ENCODE measurements at places on chromosomes 4 and X.

DNA sequence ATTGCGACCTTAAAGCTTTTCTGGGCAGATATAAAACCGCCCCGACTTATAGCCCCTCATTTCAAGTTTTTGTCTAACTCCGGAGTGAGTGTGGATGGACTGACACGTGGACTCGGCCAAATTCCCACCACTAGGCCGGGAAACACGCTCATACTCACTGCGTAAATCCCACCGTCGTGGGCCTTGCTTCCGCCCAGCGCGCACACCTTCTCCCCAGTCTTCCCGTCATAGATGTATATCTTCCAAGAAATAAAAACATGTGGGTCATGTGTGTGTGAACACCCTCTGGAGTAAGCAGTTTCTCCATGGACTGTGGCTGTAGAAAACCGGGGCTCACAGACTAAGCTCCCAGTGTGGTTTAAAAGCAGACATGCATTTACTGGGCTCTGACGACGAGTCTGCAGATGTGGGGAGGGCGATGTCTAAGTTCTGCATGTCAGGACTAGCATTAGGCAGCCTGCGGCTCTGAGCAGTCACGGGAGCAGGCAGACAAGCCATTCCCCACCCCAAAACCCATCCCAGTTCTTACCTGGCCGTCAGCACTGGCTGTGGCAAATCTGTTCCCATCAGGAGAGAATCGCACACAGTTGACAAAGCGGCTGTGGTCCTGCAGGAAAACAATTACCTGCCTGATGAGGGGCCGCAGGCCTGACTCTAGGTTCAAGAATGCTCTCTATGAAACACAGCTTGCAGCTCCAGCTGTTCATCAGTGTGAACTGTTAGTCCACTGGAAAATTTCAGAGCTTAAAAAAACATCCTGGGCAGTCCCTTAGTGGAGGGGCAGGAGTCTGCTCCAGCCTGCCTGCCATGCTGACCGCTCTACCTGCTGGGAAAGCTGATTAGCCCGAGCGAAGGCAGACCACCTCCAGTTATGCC, 28.2 kb downstream of the WDR1 start:
- DNase-seq, result no peak

DNA sequence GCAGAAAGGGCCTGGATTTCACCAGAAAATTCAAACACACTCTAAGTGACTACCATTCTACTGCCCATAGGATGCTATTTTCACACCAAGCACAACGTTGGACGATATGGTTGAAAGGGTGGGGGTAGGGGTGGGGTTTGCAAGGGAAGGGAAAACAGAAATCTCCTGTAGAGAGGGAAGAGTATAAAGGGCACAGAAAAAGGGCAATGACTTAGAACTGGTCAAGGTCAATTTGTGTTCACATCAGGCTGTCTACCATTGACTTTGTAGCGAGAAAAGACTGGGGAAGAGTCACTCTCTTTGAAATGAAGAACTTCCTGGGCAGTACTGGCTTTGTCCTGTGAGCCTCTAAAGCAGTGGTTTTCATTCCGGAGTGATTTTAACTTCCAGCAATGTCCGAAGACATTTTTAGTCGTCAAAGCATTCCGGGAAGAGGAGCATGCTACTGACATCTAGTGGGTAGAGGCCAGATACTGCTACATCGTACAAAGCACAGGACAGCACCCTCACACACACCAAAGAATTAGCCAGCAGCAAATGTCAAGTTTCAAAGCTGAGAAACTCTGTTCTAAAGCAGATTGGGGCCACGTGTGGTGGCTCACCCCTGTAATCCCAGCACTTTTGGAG, 48.4 kb upstream of the SLC7A3 start:
- DNase-seq, result no peak

DNA sequence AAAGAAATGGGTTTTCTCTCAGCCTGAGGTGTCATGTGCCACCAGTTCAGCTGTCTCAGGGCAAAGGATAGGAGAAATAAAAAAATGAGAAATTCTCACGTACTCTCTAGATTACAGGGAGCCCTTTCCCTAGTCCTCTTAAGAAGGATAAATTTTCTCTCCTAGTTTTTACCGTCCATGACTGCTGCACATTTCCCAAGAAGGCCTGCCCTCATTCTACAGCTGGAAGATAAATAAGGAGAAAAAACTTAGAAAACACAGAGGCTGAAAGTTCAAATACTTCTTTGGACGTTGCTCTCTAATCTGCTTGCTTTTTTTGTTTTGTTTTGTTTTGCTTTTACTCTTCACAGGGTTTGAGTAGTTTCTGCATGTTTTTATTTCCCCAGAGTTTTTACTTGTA, 211.9 kb downstream of the DCAF12L2 start:
- DNase-seq, result no peak

DNA sequence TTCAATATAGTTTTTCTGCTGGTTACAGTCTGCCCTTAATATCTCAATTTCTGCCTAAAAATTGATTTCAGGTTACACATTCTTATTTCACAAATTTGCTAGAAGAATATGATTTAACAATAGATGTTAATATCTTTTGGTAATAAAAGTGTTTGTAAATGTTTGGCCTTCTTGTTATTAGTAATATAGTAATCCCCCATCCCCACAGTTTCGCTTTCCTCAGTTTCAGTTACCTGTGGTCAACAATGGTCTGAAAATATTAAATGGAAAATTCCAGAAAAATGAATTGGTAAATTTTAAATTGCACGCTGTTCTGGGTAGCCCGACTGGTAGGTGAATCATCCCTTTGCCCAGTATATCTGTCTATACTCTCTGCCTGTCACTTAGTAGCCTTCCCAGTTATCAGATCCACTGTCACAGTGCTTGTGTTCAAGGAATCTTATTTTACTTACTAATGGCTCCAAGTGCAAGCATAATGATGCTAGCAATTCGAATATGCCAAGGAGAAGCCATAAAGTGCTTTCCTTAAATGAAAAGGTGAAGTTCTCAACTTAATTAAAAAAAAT, 3.5 kb upstream of the BMP2K start:
- DNase-seq, result no peak

DNA sequence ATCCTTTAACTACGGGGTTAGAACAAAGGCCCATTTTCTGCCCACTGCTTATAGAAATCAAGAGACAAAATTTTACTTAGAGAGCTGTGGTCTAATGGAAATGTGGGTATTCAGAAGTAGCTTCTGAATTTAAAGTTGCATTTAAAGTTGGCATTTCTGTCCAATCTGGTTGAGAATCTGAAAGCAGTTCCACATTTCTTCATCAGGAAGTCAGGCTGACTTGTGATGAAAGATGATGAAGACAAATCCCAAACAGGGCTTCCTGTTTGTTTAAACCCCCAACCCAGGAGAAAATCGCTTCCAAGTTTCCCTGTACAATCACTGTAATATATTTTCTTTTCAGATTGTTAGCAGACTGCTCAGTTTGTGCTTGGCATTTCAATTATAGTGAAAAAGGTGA, 345.3 kb downstream of the SPRY1 start:
- no peak for DNase-seq

GRCh38 chrX:84240848-84241565, 53.0 kb upstream of the RPS6KA6 start:
- no peak for DNase-seq

- no peak for DNase-seq
Measured at GRCh38 chrX:56994375-56995270, 718 bp downstream of the SPIN3 start.

GRCh38 chr4:13872155-13872554, 244.6 kb upstream of the BOD1L1 start:
- DNase-seq, result no peak

DNA sequence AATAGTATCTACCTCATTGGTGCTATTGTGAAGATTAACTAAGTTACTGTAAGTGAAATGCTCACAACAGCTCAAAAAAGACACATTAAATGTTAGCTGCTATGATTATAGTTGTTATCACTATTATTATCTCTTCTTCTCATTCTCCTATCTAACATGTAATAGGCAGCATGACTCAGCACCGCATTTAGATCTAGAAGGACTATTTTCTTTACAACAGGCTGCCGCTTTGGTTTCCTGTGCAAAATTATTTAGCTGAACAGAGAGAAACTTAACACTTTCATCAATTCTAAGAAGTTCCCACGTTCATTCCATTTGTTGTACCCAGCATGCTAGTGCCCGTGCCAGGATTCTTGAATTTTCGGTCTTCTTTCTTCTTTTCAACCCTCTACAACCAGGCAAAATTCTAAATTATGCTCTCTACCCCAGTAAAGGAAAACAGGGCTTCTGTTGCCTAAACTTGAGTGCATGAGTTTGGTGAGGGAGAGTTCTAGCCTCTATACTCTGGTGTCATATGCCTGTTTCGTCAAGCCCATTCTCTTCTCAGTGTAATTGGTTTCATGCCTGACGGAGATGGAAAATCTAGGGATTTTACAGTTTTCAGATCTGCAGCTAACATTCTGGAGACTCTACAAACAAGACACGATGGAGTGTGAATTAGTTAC, 378.9 kb downstream of the PPP1R2C start:
- no peak for DNase-seq

- DNase-seq, result no peak
Measured at GRCh38 chr4:84856468-84857049, 109.9 kb downstream of the WDFY3 start.

- DNase-seq, result no peak
Measured at GRCh38 chr4:140645196-140645595, 76.4 kb upstream of the UCP1 start.

- no peak for DNase-seq
Measured at GRCh38 chrX:17743913-17744312, 6.6 kb downstream of the SCML1 start.

Measured in naive thymus-derived CD8-positive, alpha-beta T cell (primary cell).